ENCODE measurements at places on chromosomes 7 and 10.

DNA sequence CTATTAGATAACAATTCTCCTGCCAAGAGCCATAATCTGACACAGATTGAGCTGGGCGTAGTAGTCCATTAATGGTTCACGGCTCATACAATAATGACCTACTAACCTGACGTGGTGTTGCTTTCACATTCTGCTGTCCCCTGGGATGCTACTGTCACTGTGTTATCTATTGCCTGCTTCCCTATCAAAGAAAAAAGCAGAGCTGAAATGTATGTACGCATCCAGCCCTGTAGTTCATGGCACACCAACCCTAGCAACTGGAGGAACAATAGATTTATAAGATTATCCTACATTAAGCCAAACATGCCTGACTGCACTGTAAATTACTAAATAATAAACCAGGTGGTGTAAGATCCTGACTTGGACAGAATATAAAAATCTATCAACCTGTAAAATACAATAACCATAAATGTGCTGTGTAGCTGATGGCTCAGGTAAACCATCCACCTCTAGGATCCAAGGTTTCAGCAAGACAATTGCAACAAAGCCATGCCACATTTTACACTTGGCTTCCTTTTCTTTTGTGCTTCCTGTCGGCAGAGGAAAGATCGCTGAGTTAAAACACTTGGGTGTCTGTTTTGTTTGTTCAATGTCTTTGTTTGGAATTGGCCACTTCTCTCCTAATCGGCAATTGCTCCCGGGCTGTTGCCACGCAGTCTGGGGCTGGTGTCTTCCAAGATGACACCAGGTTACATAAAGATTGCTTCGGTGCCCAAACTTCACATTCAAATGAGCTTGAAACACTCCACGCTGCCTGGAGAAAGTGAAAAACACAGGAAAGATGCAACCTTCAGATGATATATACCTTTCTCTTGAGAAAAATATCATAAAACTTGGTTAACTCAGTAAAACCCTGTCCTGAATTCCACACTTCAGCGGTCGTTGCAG lies 143.9 kb upstream of the MGMT start:
- DNase-seq = no peak

- peak; percentile 79 for DNase-seq
Observed at GRCh38 chr7:97971990-97972943, 17.7 kb downstream of the OCM2 start.

- no peak for DNase-seq
Observed at GRCh38 chr7:156305351-156305750, 335.2 kb upstream of the RNF32 start.

- DNase-seq = no peak
Observed at GRCh38 chr10:124092860-124093773, at the start of gene CHST15. TSS of gene CHST15 (minus strand) at chr10:124093598. CDS start at chr10:124046212, 47,386 bp downstream.

DNA sequence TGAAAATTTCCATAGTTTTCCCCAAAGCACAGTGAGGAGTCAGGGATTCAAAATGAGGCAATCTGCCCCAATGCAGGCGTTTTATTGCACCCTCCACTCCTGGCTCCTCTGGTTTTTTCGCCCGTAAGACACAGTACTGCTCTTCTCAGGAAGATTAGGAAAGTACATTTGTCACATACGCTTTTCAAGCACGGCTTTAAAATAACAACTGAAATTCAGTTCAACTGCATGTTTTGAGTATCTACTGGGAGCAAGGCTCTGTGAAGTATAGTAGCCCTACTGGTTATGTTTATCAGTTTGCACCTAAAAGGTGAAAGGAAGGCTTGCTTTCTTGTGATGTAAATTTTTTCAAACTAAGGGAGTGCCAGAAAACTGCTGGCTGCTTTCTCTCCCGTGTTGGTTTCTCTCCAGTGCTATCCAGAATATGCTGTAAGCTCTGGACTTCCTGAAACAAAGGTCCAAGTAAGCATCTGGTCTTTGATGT lies 1.9 kb upstream of the SGMS1 start:
- DNase-seq = no peak

DNA sequence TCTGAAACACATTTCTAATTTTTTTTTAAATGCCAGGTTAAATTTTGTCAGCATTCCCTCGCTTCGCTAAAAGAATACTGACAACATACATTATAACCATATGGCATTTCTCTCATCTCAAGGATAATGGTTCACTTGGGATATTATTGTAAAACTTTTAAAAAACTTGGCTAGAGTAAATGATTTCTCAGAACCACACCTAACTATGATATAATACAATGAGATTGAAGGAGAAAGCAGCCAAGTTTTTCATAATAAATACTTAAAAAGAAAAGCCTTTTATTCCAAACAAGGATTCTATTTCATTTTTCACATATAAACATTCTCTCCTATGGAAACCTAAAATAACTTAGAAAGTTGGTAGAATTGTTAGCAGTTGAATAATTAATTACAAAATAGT lies 413.9 kb downstream of the HGF start:
- no peak for DNase-seq

DNA sequence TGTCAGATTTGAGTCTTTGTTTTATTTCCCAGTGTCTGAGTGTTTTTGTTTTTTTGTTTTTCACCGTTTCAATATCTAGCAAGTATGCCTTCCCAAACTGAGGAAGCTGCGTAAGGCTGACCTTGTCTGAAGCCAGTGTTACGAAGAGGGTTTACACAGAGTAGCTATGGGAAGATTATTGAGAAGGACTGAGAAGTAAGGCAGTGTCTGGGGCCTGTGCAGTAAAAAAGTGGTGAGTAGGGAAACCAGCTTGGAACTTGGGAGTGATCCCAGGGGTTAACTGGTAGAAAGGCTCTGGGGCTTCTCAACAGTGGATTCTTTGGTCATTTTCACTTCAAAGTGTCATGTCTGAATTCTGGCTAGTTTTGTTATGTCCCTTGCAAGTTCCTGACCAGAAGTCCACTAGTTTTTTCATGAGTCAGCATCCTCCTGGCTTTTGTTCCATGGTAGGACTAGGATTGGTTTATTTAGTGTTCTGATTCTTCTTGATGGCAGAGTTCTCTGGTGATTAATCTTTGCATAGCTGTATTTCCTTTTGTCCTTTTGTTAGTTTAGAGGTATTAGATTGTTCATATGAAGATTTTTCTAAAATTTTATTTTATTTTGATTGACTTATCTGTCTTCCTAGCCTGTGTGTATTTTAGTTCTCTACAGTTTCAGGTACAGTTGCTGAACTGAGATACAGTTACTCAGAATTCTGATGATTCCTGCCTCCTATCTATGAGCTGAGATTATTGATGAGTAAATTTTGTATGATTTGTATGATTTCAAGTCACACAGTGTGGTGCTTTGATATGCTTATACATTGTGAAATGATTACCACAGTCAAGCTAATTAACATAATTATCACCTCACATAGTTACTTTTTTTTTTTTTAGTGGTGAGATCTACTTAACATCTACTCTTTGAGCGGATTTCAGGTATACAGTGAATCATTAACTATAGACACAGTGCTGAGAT lies 19.0 kb downstream of the GARS1 start:
- DNase-seq = no peak

- no peak for DNase-seq
Observed at GRCh38 chr7:155189590-155189989, 108.1 kb upstream of the INSIG1 start.

DNA sequence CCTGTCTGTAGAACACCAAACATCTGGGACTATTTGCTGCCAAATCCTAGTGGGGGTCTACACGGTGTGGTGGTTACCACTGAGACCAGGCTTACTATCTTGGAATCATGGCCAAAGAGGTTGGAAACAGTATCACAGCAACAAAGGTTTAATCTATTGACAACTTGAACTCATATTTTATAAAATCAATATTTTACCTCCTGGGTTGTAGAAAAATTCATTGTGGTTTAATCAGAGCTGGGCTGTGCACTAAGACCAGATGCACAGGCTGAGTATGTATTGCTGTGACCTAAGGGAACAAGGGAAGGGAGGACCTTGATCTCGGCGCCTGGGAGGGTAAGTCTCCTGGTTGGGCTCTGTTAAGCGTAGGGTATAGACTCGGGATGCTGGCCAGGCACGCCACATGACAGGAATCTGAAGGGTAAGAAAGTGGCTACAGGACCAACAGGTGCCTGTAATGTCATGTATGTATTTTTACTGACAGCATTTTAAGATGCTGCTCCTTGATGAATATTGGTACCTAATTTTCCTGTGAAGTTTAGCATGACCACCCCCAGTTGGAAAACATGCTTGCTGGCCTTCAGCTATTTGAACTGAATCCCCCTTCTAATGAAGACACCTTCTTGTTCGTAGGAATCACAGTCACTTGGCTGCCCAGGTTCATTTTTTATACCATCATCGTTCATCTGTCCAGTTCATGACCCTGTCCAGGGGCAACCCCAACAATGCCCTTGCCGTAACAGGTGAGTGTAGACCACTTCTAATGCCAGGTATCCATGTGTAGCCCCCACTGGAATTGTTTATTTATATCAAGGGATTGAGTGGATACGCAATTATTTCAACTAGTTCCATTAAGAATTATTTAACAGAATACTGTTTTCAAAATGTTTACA lies 79.5 kb downstream of the EZH2 start:
- DNase-seq = no peak

GRCh38 chr7:12670743-12671520 lies 16.5 kb upstream of the ARL4A start:
- DNase-seq = no peak

GRCh38 chr10:131184503-131184902 lies 127.0 kb downstream of the TCERG1L start:
- no peak for DNase-seq

DNA sequence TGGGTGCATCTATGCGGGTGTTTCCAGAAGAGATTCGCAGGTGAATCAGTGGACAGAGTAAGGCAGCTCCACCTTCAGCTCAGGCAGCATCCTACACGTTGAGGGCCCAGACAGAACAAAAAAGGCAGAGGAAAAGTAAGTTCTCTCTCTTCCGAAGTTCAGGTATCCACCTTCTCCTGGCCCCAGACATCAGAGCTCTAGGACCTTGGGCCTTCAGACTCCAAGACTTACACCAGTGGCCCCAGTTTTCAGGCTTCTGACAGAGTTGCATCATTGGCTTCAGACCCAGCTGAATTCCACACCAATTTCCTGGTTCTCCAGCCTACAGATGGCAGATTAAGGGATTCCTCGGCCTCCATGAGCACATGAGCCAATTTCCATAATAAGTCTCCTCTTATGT lies 102.2 kb upstream of the GPR26 start:
- no peak for DNase-seq

DNA sequence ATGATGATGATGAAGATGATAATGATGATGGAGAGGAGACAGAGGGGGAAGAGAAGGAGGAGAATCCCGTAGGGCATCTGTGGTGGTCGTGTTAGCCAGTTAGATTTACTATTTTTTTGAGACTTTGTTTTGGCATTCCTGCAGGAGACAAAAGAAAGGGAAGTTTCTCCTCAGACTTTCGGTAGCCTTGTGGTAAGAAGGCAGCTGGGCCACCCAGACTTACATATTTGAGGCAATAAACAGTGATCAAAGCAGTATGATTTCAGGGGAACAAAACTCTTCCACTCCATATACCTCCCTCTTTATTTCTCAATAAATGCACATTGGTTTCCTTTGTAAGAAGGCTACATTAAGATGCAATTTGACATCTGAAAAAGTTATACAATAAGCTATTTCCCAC lies 32.4 kb upstream of the BICC1 start:
- DNase-seq = no peak

DNA sequence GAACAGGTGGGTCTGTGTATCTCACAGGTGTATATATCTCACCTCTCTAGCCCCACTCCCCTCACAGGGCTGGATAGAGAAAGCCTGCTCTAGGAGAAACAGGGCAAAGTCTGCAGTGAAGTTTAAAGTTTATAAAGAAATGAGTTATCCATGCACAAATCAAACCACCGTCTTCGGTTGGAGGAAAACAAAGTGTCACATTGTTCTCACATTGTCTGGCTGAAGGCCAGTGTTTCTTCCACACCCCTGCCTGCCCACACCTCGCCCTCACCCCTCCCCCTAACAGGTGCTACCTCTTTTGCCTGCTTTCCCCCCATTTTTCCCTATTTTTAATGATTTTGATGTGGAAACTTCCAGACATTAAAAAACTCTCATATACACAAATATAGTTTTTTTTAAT lies 25.8 kb downstream of the AQP1 start:
- no peak for DNase-seq

- DNase-seq = no peak
Observed at GRCh38 chr10:106637873-106638272, 526.6 kb downstream of the SORCS1 start.

GRCh38 chr10:24556750-24557742 lies 166.6 kb downstream of the ARHGAP21 start:
- no peak for DNase-seq

DNA sequence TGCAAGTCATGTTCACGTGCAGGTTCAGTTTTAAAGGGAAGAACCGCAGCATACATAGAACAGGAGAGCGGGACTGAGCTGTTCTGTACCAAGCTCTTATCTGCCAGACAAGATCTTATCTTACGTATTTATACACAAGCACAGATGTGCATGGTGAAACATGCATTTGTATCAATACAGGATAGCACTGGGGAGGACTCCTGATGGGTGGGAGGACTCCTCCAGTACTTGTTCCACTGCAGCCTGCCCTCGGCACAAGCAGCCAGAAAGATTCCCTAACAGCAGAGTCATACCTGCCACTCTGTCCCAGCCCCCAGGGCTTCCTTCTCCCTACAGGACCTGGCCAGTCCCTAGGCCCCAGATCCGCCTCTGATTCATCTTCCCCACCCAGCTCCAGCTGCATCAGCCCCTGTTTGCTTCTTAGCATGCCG lies 13.2 kb upstream of the PRKCQ start:
- DNase-seq = no peak

DNA sequence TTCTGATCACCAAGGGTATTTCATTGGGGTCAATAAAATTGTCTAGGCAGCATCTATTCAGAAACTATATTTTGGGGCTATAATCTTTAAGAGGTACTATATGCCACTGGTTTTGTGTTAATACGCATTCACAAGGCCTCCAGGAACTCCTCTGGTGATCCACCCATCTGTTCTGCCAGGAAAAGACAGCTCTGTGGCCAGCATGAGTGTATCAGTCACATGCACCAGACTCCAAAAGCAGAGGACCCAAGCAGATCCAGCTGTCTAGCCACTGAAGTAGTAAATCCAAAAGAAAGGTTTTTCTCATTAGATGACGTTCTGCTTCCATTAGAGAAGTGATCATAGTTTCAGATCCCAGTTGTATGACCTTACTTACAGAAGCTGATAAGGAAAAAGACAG lies 199.6 kb upstream of the CELF2 start:
- DNase-seq = no peak

DNA sequence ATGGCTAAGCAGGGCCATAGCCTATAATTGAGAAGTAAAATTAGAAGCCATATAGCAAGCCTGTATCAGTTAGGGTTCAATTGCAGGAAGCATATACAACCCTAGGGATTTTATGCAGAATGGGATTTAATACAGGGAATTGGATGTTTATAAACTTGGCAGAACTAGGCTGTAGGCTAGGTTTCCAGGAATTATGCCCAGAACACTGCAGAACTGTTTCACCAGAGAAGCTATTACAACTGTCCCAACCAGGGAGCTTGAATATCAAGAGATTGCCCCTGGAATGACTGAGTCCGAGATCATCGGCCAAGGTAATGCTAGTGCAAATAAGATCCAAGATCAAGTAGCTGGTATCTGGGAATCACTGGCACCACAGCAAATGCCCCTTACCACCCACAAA lies 64.0 kb downstream of the PRR15 start:
- no peak for DNase-seq

GRCh38 chr7:55171157-55171556 lies 152.3 kb downstream of the EGFR start:
- no peak for DNase-seq
